ENCODE measurements at places on chromosomes 6 and 20. TPM values are rescaled to one million over a fixed set of nuclear protein-coding genes. Genes with fewer than 3 reads are reported as not detected.

The ZFP64 gene
- 17.8 TPM for total RNA-seq

The BHLHE23 gene
- not detected for total RNA-seq

The SF3B5 gene
- 200 TPM for total RNA-seq

The FOXP4 gene
- total RNA-seq = 3.0 TPM

The SLC2A10 gene
- total RNA-seq = 3.8 TPM

The CRYBG1 gene
- 14.1 TPM for total RNA-seq

The OR2J3 gene
- not detected for total RNA-seq

All from Daoy (cell line).